Activated CD4-positive, alpha-beta T cell treated with anti-CD3 and anti-CD28 coated beads for 48 hours (primary cell): ENCODE measurements at places on chromosomes 5 and 9.

DNA sequence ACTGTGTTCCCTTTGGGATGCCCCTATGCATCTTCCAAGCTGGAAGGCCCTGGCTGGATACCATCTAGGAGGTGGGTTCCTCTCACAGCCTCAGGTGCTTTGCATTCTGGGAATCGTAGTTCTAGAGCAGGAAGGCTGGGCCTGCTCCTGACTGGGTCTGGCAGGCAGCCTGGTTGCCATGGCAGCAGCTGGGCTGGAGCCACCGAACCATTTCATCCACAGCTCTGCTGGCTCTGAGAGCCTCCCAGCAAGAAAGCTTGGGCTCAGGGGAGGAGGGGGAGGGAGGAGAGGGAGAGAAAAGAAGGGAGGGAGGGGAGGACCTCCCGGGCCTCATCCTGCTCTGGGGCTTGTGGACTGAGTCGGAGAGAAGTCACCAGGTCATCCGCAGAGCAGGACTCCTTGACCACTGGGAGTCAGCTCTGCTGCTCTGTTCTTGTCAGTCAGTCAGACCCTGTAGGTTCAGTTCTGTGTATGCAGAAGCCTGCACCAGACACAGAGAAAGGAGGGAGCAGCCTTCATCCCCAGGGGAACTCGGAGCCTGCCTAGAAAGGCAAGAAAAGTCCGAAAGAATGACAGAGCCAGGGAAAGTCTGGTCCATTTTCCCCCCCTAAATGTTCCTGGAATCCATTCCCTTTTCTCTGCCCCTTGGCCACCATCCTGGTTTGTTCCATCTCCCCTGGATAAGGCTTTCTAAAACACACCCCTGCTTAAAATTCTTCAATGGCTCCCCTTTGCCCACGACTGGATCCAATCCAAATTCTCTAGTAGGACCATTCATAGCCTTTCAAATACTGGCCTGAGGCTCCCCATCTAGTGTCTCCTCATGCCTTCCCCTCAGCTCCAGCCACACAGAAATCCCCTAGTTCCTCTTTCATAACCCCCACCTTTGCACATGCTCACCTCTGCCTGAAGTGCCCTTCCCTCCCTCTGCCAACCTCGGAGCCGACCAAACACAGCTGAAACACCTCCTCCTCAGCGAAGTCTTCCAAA is 65.4 kb upstream of the ARAP3 start:
- DNase-seq: no peak

GRCh38 chr5:169374761-169375160 is 73.8 kb upstream of the SLIT3 start:
- DNase-seq: no peak

DNA sequence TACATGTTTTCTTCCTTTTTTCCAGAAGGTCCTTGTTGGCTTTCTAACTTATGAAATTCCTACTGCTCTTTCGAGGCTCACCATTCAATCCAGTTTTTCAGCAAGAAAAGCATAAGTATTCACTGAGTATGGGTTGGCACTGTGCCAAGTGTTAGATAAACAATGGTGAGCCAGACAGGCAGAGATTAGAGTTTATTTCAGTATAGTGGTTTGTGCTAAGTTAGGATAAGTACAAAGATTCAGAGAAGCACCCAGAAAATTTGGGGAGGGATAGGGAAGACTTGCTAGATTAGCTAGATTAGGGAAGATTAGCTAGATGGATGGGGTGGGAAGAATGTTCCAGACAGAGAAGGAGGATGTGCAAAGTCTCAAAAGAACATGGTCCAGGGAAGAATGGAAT is 122.9 kb downstream of the OXCT1 start:
- DNase-seq: no peak

DNA sequence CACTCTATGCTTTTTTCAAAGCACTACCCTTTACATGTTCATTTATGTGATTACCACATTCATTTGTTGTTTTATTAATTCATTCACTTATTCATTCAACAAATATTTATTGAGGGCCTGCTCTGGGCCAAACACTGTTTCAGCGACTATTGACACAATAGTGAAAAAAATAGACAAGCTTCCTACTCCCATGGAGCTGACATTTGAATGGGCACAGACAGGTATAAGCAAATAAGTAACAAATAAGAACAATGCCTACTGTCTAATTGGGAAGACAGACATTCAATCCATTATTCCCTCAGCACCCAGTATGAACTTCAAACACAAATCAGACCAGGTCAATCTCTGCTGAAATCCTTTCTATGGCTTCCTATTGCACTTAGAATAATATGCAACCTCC is 156.9 kb upstream of the NR3C1 start:
- no peak for DNase-seq

DNA sequence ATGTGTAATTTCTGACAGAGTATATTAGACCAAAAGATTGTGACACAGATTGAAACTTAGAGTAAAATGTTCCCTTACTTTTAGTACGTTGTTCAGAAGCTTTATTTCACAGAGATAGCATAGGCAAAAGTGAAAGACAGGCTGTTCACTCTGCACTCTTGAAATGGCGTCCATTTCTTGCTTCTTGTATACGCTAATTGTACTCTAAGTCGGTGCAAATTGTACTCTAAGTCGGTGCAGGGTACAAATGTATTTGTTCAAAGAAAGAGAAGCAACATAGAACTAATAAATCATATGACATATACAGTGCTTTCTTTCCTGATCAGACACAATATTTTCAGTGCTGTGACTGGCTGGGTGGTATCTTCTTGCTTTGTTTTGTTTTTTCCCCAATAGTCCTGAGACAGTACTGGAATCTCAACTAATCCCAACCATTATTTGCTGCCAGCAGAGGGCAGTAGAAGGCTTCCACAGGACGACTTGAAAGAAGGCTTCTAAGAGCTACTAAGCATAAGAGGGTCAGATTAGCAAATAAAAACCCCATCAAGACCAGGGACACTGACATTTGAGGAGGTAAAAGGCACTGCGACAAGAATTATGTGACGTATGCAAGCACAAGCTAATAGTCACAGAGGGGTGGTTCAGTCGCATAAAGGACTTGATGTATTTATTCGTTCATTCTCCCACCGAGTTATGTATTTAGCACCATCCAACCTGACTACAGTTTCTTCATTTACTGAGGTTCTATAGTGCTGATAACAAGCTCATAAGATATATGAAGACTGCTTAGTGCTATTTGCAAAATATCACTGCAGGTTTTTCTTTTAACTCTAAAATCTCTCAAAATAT is 831.8 kb downstream of the TAF11L14 start:
- DNase-seq: peak; percentile 59

DNA sequence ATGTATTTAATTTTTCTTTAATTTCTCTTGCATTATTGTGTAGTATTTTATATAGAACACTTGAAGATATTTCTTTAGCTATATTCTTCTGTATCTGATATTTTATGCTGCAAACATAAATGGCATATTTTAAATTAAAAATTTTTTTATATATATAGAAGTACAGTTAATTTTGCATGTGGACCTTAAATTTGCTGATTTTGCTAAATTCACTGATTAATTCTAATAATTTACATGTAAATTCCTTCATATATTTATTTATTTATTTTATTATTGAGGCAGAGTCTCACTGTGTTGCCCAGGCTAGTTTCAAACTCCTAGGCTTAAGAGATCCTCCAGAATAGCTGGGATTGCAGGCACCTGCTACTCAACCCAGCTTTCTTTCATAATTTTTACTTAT is 276.9 kb downstream of the PRR16 start:
- DNase-seq: no peak

- no peak for DNase-seq
These were observed 147.8 kb upstream of the RAPGEF1 start for GRCh38 chr9:131887680-131888079.

DNA sequence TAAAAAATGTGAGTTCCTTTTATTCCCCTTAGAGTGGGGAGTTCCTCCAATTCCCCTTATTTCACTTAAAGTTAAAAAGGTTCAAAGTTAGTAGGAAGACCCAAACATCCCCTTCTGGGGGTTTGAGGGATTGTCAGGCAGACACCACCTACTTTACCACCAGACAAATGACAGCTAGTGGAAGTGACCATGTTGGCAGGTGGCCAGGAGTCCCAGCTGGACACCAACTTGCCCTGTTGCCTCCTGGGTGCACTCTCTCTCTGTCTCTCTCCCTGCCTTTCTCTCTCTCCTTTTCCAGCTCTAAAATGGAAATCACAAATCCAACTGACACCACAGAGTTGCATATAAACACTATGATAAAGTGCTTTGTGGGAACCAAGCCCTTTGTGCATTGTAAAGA is 307.7 kb upstream of the TLE4 start:
- no peak for DNase-seq

- DNase-seq: peak; percentile 33
These were observed 43.3 kb downstream of the ANKRD33B start for GRCh38 chr5:10607023-10607665.

DNA sequence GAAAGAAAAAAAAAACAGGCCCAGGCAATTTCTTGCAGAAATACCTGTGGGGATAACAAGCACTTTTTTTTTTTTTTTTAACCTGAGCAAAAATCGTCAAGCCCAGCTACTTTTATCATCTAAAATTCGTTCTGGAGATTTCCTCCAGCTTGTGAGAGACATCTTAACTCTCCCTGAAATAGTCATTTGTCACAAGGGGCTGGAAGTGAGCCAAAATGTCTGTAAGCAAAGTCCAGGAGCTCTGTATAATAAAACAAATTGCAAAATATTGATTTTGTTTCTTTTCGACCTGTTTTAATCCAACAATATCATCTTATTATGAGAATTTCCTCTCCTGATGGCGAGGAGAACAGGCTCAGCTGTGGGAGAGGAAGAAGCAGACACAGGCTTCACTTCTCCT is 168.4 kb downstream of the TTLL11 start:
- no peak for DNase-seq

- no peak for DNase-seq
These were observed 87.3 kb upstream of the ADAMTS2 start for GRCh38 chr5:179432547-179432946.

DNA sequence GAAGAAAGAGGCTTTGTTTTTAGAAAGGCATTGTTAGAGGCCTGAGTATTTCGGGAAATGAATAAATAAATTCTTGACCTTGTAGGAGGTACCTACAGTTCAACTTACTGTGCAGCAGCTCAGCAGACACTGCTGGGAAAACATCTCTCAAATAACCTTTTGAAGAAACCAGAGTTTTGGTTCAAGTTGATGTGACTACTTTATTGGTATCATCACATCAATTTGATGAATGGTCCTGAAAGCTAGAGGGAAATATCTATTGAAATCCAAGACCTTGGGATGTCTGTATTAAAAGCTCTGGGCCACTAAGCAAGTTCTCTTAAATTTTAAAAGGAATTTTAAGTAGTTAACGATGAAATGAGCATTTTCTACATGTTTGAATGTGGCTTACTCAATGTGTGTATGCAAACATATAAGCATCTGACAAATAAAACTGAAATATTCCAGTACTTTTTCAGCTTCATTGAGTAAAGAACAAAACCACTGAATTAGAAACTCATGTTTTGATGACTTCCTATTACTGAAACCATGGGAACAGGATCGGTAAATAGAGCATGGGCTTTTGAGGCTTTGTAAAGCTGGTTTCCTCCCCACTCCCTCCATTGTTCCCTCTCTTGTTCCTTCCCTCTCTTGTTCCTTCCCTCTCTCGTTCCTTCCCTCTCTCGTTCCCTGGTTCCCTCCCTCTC is 36.7 kb downstream of the SLC27A6 start:
- DNase-seq: no peak

DNA sequence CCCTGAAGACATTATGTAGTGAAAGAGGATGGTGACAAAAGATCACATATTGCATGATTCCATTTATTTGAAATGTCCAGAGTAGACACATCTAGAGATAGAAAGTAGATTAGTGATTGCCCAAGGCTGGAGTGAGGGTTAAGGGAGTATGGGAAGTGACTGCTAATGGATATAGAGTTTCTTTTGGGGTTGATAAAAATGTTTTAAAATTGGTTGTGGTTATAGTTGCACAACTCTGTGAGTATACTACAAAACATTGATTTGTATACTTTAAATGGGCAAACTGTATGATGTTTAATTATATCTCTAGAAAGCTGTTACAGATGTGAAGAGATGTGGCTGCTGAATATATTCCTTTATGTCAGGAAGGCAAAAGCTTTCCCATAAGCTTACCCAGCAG is 202.8 kb downstream of the CCDC171 start:
- DNase-seq: no peak

GRCh38 chr9:89690334-89690912 is 85.6 kb downstream of the GADD45G start:
- DNase-seq: no peak

- DNase-seq: no peak
These were observed 135.9 kb upstream of the RAD23B start for GRCh38 chr9:107147134-107147533.
